ENCODE measurements at places on chromosomes 7 and 10.
A peak's percentile ranks its signal among the peaks of the same experiment; 100 is the strongest.

GRCh38 chr7:67854221-67855178 is 857.9 kb downstream of the TYW1 start:
- no peak for DNase-seq

GRCh38 chr7:55134359-55134725 is 115.5 kb downstream of the EGFR start:
- DNase-seq, result no peak

GRCh38 chr10:129517680-129518057 is 50.6 kb downstream of the MGMT start:
- peak; percentile 10 for DNase-seq

- no peak for DNase-seq
Observed at GRCh38 chr7:33190688-33191304, 61.4 kb downstream of the BBS9 start.

DNA sequence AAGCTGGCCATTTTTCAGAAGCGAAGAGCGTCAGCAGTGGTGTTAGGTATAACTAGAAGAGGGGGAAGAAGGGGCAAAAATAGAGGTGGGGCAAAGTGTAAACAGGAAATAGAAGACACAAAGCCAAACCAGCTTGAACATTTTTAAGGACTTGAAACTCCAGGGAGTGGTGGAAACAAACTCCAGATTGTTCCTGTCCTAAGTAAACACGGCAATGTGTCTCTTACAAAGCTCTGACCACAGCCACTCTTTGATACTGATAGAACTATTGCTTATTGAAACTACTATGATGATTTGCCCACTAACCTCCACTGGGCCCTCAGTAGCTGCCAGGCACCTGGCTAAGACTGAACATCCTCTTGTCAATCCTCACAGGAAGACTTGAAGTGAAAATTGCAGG is 20.8 kb upstream of the CDH23 start:
- no peak for DNase-seq

DNA sequence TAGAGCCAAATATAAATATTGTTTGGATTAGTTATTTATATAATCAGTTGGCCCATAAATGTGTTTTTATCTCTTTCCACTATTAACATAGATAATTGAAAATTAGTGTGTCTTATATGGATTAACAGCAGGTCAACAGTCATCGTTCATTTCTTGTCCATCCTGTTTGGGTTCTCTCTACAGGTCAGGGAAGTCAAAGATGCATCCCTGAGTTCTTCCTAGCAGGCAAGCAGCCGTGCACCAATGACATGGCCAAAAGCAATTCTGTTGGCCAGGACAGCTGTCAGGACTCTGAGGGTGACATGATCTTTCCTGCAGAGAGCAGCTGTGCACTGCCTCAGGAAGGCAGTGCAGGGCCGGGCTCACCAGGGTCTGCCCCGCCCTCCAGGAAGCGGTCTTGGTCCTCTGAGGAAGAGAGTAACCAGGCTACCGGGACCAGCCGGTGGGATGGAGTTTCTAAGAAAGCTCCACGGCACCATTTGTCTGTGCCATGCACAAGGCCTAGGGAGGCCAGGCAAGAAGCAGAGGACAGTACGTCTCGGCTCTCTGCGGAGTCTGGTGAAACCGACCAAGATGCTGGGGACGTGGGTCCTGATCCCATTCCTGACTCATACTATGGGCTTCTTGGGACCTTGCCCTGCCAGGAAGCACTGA is 15.9 kb downstream of the FBH1 start:
- no peak for DNase-seq

GRCh38 chr7:134886353-134887057 is 99.8 kb upstream of the AGBL3 start:
- DNase-seq, result no peak

DNA sequence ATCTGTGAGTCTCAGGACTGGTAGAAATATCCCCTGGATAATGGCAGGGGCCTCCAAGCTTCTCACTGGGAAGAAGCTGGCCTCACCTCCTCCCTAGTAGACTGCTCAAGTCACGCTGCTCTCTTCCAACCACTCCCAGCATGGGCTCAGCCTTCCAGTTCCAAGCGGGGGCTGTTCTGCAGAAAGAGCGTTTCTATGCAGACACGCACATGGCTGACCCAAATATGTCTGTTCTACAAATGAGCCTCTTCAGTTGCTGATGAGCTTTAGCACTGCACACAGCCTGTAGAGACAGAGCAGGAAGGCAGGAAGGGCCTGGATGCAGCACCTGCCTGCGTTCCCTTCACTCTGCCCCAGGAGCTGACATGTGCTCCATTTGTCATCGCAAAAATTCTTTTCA is 523.9 kb upstream of the MGMT start:
- DNase-seq, result no peak

GRCh38 chr7:96679886-96680285 is 29.8 kb downstream of the SEM1 start:
- DNase-seq, result no peak

DNA sequence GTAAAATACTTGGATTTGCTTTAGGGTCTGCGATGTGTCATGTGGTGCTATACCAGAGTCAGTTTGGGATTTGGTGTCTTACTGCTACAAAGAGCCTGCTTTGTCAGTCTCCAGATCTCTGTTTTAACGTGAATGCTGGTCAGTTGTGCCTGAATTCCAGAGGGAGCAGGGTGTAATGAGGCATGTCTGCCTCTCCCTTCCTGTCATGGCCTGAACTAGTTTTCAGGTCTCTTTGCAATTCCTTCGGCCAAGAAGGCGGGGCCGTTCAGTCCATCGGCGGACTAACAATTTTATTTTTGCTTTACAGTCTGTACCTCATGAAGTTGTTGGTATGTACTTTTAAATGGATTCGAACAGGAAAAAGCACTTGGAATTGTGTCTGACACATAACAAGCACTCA is 465.1 kb upstream of the ADARB2 start:
- DNase-seq, result no peak

DNA sequence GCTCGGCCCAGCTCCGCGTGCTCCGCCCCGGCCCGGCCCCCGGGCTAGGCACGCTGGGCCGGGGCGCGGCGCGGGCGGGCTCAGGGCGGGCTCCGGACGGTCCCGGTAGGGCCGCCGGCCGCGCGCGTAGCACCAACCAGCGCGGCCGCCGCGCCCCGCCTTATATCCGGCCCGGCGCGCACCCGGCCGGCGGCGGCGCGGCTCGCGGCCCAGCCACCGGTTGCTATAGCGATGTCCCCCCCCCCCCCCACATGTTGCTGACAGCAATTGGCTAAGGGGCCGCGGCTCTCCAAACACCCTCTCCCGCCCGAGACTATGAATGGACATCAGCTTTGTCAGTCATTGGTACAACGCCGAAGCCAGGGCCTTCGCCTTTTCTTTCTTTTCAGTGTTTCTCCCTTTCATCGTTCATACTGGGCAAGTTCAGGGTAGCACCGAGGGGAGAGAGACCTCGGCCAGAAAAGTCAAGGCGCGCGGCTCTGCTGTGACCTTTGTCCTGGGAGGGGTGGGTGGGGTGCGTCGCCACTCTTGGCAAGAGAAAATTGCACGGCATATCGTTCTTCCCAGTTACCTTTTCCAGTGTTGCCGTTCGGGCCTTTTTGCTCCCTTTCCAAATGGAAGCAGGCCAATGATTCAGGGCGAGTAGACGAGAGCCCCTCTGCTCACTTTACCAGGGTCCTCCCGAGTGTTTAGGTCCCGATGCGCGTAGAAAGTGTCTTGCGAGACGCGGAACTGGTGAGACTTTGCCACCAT is 354.2 kb downstream of the DNAJB6 start:
- DNase-seq, result no peak

DNA sequence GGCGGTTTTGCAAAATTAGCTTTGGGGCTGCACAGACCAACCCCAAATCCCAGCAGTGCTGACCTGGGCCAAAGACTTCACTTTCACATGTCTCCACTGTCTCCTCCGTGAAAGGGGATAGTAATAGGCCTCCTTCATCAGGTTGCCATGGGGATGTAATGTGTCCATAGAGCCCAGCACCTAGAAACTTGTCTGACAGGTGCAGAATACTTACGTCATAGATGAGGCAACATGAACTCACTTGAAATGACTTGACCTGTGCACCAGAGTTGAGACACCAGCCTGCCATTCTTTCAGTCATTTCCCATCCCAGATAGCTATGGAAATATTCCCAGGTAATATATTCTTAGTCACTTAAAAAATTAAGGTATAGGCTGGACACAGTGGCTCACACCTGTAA is 94.2 kb downstream of the INSYN2A start:
- DNase-seq, result no peak

DNA sequence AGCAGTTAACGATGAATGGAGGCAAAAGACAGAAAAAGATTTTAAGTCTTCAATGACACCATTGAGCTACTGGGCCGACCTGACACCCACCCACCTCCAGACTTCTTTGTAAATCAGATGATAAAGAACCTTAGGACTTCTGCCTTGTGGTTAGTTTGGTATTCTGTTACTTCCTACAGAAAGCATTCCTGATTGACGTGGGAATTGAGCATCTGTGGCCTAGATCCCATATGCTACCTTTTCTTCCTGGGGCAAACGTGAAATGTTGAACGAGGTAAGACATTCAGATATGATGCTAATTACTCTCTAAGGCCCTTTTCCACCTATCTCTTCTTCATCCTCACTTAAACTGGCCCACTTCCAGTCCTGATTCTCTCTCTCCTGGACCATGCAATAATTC is 10.2 kb downstream of the PRLHR start:
- no peak for DNase-seq

- DNase-seq, result no peak
Observed at GRCh38 chr10:14839305-14839695, 1.2 kb downstream of the HSPA14 start.

GRCh38 chr7:148698007-148698396 is 701 bp upstream of the CUL1 start:
- no peak for DNase-seq

- DNase-seq, result no peak
Observed at GRCh38 chr10:132186488-132187429, at the start of gene DPYSL4. DPYSL4 (plus strand) TSS chr10:132186948; CDS start chr10:132187064, 116 bp downstream.

GRCh38 chr7:132422502-132423111 is 153.7 kb downstream of the PLXNA4 start:
- DNase-seq, result no peak

GRCh38 chr10:113681533-113682470 is 2.1 kb downstream of the CASP7 start:
- DNase-seq, result peak; percentile 11

- no peak for DNase-seq
Observed at GRCh38 chr10:26555719-26556368, 117.7 kb downstream of the APBB1IP start.

DNA sequence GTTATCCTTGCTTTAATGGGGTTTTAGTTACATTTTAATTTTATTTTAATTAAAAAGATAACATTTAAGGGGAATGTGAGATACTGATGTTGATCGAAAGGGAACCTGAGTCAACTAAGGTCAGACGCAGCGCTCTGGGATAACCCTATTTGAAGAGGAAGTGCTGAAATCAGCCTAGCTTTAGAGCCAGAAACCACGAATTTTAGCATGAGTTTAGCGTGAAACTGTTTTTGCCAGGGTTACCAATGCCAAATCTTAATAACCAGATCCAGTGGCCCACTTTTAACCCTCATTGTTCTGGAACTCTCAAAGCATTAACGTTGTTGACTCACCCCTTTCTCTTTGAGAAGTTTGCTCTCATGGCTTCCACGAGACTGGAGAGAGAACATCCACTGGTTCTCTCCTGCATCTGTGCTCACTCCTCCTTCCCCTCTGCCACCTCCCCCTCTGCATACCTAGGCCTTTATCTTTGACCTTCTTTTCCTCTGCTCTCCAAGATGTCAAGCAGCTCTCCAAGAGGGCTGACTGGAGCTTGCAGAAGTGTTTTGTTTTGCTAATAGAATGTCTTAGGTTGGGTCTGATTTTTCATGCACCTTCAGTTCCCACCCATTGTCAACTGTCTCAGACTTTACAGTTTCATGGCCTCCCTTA is 198.3 kb upstream of the CELF2 start:
- no peak for DNase-seq

- DNase-seq, result peak; percentile 26
Observed at GRCh38 chr7:22728401-22729029, 1.5 kb downstream of the IL6 start.

DNA sequence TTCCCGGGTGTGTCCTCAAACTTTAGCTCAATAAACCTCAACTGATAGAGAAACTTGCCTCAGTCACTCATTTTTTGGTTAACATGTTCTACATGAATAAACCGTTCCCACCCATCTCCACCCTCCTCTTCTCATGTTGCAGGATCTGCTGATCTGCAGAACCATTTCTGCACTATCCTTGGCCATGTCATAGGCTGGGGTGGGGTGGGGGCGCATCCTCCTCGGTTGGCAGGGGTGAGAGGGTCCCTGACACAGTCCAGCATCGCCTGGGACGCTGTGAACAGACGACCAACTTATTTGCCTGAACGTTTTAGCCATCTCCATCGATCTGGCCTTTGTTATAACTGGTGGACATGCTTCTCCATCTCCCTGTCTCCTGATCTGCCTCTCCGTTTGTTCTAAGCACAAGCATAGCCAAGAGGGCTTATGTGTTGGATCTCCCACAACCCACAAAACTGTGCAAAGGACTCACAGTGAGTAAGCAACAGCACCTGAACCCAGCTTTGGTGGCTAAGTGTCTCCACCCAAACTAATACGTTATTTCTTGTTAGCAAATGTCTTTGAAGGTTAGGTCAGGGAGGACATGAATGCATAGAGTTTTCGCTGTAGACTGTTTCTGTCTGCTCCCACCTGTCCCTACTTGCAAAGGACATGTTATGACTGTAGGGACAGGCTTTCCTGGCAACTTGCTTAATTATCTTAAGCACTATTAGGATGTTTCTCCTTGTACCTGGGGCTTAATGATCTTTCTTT is 51.7 kb downstream of the PRKCQ start:
- DNase-seq, result no peak

DNA sequence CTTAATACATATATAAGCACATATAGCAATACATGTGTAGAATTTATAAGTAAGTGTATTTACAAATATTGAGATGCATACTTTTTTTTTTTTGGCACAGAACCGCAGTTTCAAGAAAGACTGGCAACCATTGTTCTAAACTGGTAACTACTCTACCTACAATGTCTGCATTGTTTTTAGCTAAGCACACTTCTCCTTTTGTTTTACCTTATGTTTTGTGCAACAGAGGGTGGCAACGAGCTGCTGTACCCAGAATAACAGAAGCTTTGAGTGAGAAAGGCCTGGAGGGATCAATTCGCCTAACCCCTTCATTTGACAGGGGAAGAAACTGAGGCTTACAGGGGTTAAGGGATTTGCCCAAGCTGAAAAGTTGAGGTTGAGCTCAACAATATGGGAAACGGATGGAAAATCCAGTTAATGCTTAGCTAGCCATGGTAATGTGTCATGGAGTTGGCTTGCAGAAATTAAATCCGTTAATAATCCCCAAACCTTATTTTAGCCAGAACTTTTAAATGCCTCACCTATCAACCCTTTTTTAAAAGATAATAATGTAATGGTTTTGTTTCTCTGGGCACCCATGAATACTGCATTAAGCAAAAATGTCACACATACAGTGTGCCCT is 25.5 kb downstream of the FZD1 start:
- no peak for DNase-seq
